ENCODE measurements at places on chromosomes 5 and 9.

DNA sequence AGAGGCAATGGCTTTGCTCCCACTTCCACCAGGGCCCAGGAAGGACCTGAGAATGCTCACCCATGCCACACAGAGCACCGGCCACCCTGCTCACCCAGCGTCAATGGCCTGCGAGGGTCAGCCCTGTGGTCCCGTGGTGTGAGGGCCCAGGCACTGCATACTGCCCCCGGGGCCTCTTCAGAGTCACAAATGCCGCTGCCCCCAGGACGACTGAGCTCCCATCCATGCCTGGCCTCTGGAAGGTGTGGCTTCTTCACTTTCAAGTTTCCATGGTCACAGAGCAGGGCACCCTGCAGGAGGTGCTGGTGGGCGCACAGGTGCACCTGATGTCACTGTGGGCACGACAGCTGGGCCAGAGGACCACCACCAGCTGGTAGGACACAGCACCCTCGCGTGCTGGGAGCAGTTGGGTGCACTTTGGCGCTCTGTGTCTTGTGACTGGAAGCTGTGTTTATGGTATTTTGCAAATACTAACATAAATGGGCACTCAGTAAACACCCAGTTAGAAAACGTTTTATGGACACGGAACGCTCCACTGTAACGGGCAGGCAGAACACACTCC lies 12.5 kb upstream of the ZDHHC11 start:
- DNase-seq = no peak

- no peak for DNase-seq
Measured at GRCh38 chr5:169374761-169375160, 73.8 kb upstream of the SLIT3 start.

DNA sequence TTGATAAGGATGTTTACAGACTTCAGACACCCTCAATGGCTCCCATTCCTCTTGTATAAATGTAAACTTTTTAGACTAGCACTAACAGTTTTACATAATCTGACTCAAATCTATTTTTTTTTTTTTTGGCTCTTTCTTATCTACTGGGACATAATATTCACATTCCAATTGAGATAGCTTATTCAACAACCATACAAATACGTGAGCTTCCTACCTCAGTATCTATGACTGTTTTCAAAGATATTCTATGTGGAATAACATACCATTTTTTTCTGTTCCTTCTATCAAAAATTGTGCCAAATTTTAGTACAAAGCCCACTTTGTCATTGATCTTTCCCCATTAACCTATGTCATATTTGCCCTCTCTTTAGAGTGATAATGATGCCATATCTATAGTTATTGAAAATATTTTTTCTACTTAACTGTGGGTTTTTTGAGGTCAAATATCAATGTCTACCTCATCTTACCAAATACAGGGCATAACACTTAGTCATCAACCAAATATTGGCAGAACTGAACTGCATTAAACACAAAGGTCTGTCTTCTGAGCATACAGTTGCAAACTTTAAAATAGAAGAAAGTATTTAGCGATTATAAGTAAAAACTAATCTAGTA lies 482.6 kb downstream of the PTPRD start:
- no peak for DNase-seq

DNA sequence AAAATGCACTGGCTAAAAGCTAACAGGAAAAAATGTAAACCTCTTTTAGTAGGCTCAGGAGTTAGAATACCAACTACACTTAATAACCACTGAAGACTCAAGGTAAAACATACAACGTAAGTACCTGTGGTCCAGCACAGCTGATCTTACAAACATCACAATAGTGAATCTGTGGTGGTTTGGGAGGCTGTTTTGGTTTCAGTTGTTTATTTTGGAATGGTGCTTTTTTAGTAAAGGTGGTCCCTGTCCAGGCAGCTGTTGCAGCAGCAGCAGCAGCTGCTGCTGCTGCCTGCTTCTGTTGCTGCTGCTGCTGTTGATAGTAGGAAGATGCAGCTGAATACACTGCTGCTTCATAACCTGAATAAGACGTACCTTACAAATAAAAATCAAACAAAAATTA lies 37.9 kb downstream of the ZFR start:
- no peak for DNase-seq

DNA sequence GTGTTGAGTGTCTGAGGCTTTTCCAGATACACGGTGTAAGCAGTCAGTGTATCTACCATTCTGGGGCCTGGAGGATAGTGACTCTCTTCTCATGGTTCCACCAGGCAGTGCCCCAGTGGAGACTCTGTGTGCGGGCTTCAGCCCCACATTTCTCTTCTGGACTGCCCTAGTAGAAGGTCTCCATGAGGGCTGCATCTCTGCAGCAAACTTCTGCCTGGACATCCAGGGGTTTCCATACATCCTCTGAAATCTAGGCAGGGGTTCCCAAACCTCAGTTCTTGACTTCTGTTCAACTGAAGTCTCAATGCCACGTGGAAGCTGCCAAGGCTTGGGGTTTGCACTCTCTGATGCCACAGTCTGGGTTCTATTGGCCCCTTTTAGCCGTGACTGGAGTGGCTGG lies 256.6 kb upstream of the ITGA1 start:
- DNase-seq = no peak

- no peak for DNase-seq
Measured at GRCh38 chr9:76459694-76460635, 983 bp downstream of the GCNT1 start.

DNA sequence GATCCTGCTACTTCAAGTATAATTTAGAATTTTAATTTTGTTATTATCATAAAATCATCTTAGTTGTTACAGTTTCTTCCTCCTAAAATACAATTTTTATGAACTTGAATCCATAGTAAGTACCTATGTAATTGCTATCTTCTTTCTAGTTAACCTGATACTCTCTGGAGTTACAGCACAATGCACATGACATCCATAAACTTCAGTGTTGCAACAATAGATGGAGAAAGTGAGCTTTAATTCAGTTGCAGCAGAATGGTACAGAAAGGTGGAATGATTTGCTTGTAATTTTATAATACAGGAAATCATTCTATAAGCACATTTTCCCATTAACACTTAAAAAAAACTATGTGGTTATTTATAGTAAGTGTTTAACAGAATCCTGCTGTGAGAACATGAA lies 372.0 kb downstream of the CDH9 start:
- no peak for DNase-seq

DNA sequence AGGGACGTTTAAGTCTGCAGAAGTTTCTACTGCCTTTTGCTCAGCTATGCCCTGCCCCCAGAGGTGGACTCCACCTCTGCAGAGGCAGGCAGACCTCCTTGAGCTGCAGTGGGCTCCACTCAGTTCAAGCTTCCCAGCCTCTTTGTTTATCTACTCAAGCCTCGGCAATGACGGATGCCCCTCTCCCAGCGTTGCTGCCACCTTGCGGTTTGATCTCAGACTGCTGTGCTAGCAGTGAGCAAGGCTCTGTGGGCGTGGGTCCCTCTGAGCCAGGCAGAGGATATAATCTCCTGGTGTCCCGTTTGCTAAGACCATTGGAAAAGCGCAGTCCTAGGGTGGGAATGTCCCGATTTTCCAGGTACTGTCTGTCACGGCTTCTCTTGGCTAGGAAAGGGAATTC lies 2188.5 kb upstream of the WWC1 start:
- DNase-seq = no peak

DNA sequence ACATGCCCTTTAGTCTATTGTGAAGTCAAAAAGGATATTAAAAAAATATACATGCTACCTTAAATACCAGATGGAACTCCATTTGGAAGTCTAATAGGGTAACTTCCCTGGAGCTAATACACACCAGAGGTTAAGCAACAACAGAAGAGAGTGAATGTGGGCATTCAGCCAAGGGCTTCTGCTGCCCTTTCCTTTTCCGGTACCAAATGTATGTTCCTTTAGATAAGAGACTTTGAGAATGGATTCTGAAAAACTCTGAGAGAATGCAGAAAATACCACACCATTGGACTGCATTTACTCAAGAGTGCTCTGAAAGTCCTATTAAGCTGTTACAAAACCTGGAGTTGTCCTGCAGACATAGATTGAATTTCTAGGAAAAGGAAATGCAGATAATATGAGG lies 23.8 kb upstream of the TRPM3 start:
- no peak for DNase-seq

DNA sequence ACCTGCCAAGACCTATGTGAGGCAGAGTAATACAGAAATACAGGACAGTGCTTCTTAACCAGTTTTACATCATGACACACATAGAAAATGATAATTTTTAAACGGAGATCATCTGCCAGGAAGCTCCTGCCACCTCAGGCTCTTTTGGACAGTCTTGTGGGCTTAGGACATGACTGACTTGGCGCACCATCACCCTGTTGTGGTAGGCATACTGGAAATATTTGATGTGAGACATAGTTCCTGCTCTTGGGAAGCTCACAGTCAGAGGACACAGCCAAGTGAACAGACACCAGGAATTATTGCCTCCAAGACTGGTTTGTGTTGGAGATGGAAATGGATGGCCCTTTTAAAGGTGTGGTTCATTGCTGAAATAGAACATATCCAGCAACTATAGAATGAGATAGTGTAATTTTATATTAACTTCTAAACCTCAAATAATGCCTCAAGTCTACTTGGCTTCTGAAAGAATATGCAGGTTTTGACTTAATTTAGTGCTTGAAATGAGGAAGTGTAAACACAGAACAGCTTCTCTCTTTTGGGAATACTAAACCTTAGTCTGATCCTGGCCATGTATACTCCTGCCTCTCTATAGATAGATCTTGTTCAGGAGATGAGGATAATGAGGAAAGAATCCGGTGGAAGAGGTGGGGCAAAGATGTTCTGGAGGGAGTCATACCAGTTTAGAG lies 19.7 kb downstream of the CPEB4 start:
- DNase-seq = no peak

GRCh38 chr5:114434396-114435219 lies 72.7 kb downstream of the KCNN2 start:
- DNase-seq = no peak

GRCh38 chr9:79006546-79006945 lies 565.2 kb upstream of the TLE4 start:
- DNase-seq = no peak

- DNase-seq = no peak
Measured at GRCh38 chr5:96778409-96778808, 29.3 kb downstream of the ERAP1 start.

- no peak for DNase-seq
Measured at GRCh38 chr9:6040077-6040476, 24.7 kb upstream of the RANBP6 start.

DNA sequence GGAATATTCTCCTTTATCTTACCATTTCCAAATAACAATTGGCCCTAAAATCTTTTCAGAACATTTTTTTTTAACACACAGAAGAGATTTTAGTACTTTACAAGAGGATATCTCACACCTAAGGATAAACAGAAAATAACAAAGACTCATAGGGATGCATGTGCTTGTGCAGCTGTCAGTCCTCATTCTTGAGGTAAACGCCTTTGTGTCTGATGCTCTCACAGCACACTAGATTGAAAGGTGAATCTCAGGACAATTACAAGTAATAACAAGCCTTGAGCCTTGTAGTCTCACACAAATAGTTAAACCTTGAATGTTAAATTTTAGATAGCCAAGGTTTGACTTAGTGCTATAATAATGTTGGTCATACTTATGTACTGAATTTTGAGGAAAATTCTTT lies 439.2 kb downstream of the PTPRD start:
- DNase-seq = no peak

Data from activated CD4-positive, alpha-beta T cell treated with anti-CD3 and anti-CD28 coated beads, Interleukin-2, amount 50 U/mL, for 24 hours (primary cell).